ENCODE measurements at places on chromosomes 1 and 21. TPM values are rescaled to one million over a fixed set of nuclear protein-coding genes. Genes with fewer than 3 reads are reported as not detected.

GRCh38 chr1:12369258-12369657 is 139.4 kb downstream of the VPS13D start:
- DNase-seq: no peak

- no peak for DNase-seq
Observed at GRCh38 chr1:186960861-186961260, 132.1 kb downstream of the PLA2G4A start.

GRCh38 chr21:23887725-23888306 is 1719.5 kb downstream of the MRPL39 start:
- DNase-seq: no peak

DNA sequence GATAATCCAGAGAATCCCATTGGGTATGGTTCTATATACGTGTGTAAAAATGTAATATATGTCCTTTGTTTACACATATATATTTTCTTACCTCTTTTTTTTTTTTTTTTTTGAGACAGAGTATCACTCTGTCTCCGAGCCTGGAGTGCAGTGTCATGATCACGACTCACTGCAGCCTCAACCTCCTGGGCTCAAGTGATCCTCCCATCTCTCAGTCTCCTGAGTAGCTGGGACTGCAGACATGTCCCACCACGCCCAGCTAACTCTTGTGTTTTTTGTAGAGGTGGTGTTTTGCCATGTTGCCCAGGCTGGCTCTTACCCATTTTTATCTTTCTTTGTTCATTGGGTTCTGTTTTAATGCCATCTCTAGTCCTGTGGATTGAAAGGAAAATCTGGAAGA is 59.5 kb downstream of the ZBTB17 start:
- no peak for DNase-seq

- DNase-seq: no peak
Observed at GRCh38 chr1:231860221-231861088, 233.9 kb downstream of the DISC1 start.

DNA sequence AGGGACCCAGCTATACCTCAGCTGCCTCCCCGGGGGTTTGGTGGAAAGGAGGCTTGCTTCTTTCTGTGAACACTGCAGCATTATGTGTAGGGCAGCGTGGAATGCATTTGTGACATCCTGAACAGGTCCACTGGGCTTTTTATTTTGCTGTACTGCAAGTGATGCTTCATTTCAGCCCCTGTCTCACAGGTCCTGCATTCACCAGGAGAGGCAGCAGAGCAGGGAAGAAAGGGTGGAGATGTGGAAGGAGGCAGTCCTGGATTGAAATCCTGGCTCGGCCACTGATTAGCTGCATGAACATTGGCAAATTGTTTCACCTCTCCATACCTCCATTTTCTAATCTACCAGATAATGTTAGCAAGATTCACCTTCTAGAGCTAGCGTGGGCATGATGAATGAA is 77.9 kb upstream of the ZBTB18 start:
- DNase-seq: no peak

GRCh38 chr1:207429963-207430362 is 24.2 kb upstream of the CR2 start:
- DNase-seq: no peak

- no peak for DNase-seq
Observed at GRCh38 chr1:2506901-2507565, 19.4 kb downstream of the PANK4 start.

- DNase-seq: no peak
Observed at GRCh38 chr21:29406385-29406784, 107.7 kb downstream of the BACH1 start.

Gene F3
- 33.2 TPM for total RNA-seq

Gene C1orf167
- total RNA-seq: not detected

Gene TTC39A
- total RNA-seq: 95.1 TPM

Gene E2F2
- 18.0 TPM for total RNA-seq

Gene NPR1
- 16.4 TPM for total RNA-seq

Gene C1orf141
- not detected for total RNA-seq

Gene CNR2
- 0.19 TPM for total RNA-seq

All from mucosa of descending colon (tissue), 3 donors.